ENCODE measurements at places on chromosomes 2 and 18.

- no peak for DNase-seq
These were observed 499.4 kb downstream of the GALR1 start for GRCh38 chr18:77749089-77749488.

DNA sequence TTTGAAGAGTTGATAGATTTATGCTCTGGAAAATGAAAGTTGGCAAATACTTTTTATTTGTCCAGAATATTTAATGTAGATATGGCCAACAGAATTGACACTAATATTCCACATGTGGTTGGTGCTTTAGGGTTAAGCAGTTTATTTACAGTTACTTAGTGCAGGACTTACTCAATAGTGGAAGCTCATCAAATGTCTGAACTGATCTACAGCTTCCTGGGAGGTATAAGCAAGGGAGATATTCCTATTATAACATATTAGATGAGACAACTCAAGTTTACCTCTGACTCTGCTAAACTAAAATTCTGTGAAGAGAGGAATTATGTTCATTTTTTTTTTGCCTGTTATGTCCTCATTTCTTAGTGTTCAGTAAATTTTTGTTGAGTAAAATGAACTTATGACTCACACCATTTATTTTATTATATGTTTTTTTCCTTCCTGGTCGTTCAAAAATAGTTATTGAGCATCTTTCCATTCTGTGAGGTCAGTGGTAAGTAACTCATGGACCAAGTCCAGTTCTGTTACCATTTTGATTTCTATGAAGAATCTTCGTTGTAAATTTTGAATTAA is 13.6 kb downstream of the ABI2 start:
- no peak for DNase-seq

DNA sequence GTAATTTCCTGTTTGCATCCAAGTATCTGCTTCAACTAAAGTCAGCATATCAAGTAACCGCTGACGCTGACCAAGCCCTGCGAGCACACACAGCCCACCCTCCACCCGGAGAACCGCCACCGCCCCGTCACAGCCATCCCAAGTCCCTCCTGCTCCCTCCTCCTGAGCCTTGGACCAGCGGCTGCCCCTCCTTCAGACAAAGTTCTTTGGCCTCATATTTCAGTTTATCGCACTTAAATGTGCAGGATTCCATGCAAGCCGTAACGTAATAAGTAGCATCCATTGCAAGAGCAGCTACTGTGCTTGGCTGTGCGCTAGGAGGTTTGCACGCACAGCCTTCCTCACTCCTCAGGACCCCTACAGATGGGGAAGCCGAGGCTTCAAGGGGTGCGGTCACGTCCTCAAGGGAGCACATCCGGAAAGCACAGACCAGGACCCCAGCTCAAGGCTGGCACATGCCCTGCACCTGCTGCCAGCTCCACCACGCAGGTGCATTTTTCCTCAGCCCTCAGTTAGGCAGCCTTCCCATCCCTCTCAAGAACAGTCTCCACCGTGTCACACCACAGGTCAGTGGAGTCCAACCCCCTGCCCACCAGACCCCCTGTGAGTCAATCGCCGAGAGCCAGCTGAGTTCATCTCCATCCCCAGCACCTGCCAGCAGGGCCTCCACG is 17.1 kb downstream of the PXDN start:
- DNase-seq = no peak

- no peak for DNase-seq
These were observed 64.3 kb downstream of the TET3 start for GRCh38 chr2:74048843-74049519.

GRCh38 chr2:70083344-70084156 is 3.7 kb upstream of the PCBP1 start:
- no peak for DNase-seq

DNA sequence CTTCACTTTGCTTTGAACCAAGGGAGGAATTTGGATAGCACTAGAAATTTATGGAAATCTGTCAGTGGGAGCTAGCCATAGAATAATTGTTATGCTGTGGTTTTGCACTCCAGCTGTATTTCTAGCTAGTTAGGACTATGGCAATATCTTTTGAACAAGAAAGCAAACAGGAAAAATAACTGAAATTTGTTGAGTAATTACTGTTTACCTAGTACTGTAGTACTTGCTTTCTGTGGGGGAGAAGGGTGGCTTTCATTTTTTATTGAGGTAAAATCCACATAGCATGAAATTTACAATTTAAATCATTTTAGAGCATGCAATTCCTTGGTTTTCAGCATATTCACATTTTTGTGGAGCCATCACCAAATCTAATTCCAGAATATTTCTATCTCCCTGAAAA is 28.4 kb downstream of the MBD5 start:
- no peak for DNase-seq

DNA sequence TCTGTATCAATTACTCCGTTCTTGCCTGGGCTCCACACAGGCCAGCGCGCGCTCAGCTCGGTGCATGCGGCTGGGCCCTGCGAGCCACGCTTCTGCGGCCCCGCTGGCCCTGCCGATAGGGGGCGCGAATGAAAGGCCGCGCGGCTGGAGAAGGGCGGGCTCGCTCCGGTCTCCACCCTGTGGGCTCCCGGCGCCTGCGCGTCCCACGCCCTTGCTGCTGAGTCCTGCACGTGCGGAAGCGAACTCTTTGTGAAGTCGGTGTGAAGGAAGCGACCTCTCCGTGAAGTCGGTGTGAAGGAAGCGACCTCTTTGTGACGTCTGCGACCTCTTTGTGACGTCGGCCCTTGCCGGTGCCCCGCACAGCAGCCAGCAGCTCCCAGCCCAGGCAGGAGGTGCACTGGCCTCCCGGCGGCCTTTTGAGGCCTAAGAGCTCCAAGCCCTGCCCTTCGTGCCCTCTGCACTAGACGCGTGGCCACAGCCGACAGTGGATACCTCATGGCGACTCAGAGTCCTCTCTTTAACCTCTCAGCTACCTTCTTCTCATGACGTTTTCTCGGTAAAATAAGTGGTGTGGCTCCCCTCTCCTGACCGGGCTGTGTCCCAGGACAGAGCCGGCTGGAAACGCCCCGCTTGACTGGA is 391.9 kb upstream of the RAB6C start:
- no peak for DNase-seq

- DNase-seq = no peak
These were observed 61.4 kb upstream of the ASAP2 start for GRCh38 chr2:9145109-9145751.

DNA sequence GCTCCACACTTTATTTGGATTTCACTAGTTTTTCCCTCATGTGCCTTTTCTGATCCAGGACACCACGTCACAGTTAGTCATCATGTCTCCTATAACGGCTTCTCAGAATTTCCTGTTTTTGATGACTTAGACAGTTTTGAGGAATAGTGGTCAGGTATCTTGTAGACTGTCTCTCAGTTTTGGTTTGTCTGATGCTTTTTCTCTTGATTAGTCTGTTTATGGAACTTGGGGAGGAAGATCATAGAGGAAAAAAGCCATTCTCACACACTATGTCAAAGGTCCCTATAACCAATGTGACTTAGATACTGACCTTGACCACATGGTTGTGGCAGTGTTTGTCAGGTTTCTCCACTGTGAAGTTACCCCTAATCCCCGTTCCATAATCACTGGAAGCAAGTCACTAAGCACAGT is 89.0 kb downstream of the RAPH1 start:
- no peak for DNase-seq

DNA sequence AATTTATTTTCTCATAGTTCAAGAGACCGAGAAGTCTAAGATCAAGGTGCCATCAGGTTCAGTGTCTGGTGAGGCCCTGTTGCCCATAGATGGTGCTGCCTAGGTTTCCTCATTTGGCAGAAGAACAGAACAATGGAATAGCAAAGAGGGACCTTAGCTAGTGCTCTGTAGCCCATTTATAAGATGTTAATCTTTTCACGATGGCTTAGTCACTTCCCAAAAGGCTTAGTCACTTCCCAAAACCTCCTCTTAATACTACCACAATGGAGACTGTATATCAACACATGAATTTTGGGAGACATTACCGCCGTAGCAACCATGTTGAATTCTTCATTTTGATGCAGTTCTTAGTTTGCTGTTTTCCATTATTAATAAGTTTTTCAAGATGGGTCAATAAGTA is 246.3 kb upstream of the NRP2 start:
- DNase-seq = no peak

DNA sequence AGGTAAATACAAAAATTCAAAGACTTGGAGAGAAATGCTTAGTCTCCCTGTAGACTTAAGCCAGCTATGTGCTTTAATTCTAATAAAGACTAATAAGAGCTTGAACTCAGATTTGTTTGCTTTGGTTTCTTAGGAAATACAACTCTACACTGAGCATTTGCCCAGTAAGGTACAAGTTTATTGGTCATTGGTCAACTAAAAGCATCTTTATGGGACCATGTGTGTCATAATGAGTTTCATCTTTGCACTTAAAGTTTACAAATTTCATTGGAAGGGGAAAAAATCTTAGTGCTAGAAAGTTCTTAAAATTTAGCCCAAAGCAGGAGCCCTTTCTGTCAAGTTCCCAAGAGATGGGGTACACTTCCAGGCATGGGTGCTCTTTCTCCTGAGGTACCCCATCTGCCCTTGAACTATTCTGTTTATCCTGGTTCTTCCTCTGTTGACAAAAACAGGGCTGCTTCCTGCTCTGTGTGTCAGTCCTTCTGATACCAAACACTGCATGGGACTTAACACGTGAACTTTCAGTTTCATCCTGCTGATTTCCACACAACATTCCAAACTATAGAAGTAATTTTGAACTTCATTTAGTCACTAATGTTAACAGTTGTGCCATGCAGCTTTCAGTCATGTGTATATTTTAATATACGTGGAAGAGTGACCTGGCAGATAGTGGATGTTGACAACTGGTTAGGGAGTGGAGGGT is 200.2 kb downstream of the TPGS2 start:
- DNase-seq = peak; percentile 34

DNA sequence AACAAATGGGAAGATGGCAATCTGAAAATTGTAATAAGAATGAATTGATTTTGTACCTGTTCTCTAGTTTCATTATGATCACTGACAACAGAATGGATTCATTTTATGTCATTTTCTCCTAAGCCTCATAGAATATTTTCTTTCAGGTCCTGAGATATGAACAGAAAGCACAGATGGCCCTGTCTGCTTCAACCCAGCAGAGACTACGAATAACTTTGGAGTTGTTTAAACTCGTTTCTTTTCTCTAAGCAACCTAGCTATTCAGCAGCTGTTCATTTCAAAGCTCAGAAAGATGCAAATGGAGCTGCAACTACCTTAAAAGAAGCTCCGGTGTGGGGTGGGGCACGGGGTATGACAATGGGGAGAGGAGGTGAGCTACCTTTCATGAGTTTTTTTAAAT is 124.9 kb downstream of the ALK start:
- DNase-seq = no peak

DNA sequence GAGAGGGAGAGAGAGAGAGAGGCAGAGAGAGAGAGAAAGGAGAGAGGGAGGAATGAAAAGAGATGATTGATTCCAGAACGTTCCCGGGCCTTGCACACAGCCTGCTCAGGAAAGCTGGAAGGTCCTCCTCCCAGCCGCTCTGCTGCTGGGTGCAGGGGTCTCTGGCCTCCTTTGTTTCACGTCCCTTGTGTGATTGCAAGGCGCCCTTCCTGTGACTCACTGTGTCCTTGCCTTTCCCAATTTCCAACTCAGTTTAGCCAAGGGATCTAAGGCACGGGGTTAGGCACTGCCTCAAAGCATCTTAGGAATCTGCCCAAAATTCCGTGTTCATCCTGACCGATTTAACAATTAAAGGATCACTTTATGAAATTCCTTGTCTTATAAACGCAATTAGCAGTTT is 221.2 kb downstream of the KLHL29 start:
- DNase-seq = no peak

- no peak for DNase-seq
These were observed 184.4 kb upstream of the SESTD1 start for GRCh38 chr2:179449010-179449409.

GRCh38 chr2:96663829-96664228 is 21.3 kb downstream of the FER1L5 start:
- no peak for DNase-seq

DNA sequence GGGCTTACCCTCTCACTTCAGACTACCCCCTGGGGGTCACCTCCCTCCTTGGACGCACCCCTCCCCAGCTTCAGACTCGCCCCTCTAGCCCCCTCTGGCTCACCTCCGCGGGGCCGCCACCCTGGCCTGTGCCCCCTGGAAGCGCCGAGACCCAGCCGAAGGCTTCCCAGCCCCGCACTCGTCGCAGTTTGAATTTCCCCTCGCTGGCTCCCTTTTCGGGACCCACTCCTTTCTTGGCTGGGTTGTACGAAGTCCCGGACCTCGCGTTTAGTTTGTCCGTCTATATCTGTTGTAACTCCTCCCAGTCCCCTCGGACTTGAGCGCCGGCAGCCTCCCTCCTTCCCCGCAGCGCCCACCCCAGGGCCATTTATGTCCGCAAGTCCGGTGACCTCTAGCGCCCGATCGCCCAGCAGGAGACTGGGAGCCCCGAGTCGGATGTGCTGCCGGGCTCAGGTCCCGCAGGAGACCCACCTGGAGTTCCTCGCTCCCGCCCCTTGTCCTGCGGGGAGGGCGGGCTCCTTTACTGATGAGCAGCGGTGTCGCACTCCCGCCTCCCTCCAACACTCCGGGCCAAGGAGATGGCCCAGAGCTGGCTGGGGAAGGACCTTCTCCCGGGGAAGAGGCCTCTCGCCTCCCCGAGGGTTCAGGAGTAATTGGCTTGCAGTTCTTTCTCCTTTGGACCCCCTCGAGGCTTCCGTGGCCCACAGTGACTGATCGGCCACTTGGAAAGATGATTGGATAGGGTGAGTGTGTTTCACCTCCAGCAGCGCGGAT is 692 bp upstream of the RAX start:
- no peak for DNase-seq

GRCh38 chr2:1366546-1367134 is 46.6 kb upstream of the TPO start:
- DNase-seq = no peak

DNA sequence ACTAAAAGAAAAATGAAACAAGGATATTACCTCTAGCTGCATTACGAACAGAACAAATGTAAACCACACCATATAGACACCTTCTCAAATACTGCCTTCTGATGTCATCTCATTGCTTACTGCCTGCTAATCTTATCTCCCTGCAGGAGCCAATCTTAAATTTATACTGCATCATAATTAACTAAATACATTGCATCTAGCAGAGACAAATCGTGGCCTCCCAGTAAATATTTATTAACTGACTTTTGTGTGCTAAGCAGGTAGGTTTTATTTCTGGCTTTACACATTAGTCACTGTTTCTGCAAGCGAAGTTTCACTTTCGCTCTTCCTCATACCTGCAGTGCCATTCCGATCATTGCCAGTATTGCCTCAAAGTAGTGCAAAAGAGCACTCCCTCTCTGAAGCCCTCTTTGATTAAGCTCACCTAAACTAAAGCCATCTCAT is 67.5 kb downstream of the SPATS2L start:
- no peak for DNase-seq

DNA sequence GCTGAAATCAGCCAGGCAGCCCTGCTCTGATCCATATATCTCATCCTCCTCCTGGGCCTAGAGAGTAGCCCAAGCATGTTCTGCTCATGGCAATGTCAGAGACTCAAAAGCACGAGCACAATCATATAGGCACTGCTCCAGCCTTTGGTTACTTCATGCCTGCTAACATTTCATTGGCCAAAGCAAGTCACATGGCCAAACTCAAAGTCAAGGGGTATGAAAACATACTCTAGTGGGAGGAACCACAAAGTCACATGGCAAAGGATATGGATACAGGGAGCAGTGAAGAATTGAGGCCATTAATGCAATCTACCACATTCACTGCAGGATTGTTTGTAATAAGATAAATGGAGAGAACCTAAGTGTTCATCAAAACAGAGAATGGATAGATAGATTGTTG is 87.8 kb upstream of the SPATS2L start:
- DNase-seq = no peak

Data from AG04449 (cell line).